Keratinocyte (primary cell): ENCODE measurements at places on chromosomes 4 and X.

DNA sequence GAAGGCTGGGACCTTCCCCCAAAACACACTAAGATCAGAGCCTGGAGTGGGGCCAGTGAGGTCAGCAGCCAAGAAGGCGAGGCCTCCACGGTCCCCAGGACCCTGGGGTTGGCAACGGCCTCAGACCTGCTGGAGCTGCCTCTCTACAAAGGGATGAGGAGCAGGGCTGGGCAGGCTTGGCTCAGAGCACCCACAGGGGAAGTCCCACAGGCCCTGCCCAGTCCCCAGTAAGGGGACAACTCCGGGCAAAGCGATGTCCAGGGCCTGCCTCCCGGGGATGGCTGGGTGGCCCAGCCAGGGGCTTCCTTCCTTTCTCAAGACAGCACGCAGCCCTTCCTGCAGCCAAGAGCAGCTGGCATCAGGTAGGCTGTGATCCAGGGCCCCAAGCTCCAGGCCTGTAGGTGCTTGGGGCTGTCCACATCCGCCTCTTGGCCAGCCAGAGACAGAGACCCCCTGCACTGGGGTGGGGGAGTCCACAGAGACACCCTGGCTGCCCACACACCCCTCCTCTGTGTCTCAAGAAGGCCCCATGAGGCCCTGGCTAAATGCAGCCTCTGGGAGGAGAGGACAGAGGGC lies 5.7 kb downstream of the MXD4 start:
- no peak for DNase-seq

GRCh38 chr4:80413086-80413485 lies 77.6 kb downstream of the CFAP299 start:
- no peak for DNase-seq

DNA sequence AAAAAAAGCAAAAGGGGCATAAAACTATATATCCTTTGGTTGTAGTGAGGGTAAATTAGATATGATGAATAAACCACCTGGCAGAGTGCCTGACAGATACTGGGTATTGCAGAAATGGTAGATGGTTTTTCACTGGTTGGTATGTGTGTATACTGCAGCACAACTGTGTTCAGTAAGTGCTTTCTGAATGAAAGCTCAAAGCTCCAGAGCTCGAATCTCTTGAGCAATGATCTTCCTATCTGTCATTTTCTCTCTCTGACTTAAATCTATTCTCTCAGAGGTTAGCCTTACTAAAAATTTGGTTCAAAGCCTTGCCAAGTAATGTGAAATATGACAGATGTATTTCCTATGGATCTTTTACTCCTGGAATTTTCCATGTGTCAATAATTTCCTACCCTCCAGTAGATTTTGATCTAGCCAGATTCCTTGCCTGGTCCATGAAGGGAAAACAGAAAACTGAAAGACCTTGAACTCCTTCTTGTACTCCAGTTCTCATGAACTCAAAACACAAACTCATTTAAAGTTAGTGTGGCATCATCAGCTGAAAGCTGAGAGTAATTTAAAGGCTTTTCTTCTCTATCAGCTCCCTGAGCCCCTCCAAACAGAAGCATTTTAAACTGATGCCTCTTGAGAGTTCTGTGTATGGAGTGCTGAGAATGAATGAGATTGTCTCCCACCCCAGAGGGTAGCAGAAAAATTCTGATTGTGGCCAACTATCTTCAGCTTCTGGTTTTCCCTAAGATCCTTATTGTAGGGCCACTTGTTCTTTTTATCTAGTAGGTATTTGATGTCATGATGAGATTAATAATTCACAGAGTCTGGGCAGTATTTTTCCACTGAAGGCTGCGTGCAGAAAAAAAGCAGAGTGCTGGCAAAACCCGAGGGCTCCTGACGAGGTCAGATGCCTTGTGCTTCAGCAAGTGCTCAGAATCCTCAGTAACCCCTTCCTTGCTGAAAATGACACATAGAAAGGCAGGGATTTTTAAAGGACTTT lies 363.4 kb upstream of the BOD1L1 start:
- no peak for DNase-seq

DNA sequence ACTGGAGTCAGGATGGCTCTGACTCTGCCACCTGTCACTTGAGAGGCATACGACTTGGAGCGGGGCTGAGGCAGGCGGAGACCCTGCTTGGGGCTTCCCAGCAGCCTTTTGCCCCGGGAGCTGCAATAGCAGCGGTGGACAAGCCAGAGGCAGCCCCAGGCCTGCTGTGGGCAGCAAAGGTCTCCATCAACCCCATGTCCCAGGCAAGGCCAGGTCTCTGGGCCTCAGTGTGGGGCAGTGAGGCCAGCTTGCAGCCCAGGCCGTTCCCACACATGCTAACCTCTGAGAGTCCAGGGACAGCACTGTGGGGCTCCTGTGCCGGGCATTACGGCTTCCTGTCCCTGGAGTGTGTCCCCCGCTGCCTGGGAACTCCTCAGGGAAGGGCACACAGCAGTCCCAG lies 53.0 kb downstream of the FAM53A start:
- no peak for DNase-seq

GRCh38 chr4:81227968-81228367 lies 12.9 kb upstream of the PRKG2 start:
- no peak for DNase-seq

- no peak for DNase-seq
Observed at GRCh38 chrX:111837197-111837596, 38.8 kb upstream of the TRPC5OS start.

- DNase-seq: no peak
Observed at GRCh38 chr4:54391104-54391503, 162.0 kb downstream of the PDGFRA start.

DNA sequence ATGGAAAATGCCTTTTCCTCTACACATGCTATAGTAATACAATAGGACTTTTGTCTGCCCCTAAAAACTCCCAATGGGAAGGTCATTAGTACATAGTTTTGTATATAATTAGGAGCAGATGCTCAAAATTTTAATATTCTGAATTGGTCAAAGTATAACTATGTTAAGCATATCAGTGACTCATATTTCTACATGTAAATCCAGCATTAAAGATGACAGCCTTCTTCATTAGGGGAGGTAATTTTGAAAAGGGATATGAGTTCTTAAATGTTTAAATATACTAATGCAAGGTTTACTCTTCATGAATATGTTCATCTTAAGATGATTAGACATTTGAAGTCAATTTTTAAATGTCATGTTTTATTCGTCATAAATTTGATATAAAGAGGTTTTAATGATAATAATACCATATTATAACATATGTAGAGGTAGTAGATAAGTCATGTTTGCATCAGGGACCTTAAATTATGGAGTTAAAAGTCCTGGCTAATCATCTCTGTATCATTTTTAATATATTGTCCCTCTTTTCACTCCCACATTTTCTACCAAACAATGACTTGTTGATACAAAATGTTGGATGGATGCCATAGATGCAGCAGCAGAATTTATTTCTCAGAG lies 218.8 kb downstream of the STPG2 start:
- no peak for DNase-seq

GRCh38 chr4:73770917-73771316 lies 30.5 kb downstream of the CXCL8 start:
- DNase-seq: no peak

DNA sequence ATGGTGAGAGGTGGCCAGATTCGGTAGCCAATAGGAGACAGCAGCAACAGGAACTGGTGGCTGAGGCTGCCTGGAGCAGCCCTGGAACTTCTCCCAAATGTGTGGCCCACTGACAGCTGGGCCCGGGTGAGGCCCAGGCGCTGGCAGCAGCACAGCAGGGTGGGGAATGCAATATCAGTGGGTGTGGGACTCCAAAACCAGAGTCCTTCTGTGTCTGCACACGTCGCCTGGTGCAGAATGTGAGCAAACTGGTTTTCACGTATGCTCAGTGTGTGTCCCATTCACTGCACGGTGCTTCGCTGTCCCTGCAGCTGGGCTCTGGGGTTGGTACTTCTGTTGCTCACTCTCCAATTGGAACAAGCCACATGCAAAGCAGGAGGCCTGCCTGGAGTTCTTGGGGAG lies 14.4 kb upstream of the CENPU start:
- DNase-seq: no peak

- DNase-seq: no peak
Observed at GRCh38 chr4:113825272-113825671, 63.7 kb upstream of the CAMK2D start.

DNA sequence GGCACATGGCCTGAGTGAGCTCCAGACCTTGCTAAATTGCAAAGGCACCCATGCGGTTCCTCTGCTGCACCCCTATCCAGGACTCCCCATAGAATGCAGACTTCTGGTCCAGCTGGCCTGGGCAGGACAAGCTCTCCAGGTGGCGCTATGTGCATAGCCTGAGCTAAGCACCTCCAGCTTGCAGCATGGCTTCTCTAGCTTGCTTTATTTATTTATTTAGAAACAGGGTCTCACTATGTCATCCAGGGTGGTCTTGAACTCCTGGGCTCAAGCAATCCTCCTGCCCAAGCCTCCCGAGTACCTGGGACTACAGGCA lies 5.5 kb upstream of the WFS1 start:
- no peak for DNase-seq

DNA sequence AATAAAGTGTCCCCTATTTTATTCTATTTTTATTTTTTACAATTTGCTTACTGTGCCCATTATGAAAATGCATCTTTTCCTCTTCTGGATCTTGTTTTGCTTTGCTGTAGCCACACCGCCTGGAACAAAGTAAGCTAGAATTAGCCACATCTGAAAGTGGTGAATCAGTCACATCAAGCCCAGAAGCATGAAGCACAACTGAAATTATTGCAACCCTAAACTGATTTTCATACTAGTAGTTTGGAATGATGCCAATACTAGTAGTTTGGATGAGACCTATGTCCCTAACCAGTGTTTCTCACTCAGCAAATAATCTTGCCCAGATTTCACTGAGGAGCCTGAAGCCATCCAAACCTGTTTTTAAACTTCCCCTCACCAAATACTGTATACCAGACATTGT lies 303.0 kb downstream of the EPHA5 start:
- DNase-seq: no peak

DNA sequence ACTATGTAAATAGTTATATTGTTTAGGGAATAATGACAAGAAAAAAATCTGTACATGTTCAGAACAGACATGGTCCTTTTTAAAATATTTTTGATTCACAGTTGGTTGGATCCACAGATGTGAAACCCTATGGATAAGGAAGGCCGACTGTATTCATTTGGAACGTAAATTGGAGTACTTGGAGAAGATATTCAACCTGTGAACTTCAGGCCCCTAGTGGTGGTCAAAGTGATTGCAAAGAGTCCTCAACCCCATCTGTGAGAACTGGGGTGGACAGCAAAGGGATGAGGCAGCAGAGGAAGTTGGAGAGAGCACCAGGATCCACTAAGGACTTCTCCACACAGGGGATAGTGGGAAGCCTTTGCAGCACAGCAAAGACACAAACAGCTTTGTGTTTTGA lies 6.2 kb upstream of the CXCL13 start:
- no peak for DNase-seq

DNA sequence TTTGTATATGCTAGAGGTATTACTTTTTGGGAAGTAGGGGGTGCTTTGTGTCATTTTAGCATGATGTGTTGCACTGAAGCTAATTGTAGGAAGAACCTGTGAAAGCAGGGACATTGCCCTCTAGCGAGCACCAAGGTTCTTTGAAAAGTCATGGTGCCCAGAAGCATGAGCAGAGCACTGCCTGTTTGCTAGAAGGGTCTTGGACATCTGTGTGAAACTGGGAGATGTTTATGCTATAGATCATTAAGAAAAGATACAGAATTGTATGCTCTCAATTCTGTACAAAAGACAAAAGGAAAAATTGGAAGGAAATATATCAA lies 14.7 kb downstream of the GRPR start:
- DNase-seq: no peak

DNA sequence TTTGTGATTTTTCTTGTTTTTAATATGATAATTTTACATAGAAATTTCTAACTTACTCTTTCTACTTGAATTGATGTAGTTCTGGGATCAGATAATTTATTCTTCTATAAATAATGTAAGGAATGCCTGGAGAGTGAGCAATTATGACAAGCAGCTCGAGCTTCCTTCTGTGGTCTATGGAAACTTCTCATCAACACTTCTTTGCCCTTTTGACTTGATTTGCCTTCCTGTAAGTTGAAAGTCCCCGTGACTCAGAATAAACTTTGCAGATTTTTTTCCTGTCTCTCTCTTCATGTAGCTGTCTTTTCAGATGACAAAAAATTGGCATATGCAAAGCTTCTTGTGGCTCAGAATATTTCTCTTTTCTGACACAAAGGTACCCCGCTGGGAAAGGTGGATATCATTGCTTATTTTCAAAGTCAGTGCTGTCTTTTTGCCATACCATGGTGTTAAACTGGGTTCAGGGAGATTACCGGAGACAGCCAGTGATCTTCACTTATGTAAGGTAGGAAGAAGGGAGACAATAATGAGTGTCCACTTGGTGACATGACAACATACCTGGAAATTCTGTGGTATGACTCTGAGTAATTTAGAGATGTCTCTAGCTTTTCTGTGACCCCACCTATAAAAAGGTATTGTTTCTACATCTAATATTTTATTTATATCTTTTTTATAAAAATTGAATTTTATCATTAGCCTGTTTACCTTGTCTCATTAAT lies 278.6 kb upstream of the GNPDA2 start:
- DNase-seq: no peak

DNA sequence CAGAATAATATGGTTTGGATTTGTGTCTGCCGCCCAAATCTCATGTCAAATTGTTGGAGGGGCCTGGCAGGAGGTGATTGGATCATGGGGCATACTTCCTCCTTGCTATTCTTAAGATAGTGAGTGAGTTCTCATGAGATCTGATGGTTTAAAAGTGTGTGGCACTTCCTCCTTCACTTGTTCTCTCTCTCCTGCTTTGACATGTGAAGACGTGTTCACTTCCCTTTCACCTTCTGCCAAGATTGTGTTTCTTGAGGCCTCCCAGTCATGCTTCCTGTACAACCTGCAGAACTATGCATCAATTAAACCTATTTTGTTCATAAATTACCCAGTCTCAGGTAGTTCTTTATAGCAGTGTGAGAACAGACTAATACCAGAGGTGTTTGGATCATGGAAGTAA lies 325.7 kb upstream of the GIMD1 start:
- DNase-seq: no peak
